Fibroblast of lung (primary cell): ENCODE measurements at places on chromosomes 12 and 14.

GRCh38 chr14:22231018-22231417, 358.0 kb downstream of the DAD1 start:
- DNase-seq = no peak

DNA sequence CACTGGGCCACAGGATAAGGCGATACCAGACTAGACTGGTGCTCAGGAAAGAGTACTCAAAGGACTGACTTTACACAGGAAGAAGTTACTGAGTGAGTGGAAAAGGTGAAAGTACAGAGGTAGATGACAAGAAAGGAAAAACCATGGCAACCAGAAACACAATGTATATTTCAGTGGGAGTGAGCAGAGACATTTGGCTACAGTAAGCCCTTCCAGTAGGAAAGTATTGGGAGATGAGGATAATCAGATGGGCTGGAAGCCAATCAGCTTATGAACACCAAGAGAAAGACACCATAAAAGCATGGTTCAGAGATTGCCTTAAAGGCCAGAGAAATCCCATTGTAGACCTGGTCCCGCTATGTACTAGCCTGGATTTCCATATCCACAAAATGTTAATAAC, 51.6 kb downstream of the TMTC1 start:
- peak; percentile 44 for DNase-seq

DNA sequence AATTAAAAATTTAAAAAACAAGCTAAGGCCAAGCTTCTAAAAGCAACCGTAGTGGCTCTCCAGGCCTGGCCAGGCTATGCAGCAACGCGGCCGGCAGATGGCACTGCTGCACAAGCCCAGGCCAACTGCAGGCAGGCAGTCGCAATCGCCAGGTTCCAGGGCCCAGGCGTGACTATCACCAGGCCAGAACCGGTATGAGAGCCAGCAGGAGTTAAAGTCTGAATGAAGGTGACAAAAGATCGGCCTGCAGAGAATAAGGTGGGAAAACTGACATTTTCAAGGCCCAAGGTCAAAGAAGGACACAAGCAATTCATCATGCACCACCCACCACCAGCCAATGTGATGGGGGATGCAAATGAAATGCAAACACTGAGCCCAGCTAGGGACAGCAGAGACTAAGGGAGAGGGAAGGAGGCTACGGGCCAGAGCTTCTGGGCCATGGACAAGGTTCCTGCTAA, 43.6 kb upstream of the ANO2 start:
- peak; percentile 57 for DNase-seq

DNA sequence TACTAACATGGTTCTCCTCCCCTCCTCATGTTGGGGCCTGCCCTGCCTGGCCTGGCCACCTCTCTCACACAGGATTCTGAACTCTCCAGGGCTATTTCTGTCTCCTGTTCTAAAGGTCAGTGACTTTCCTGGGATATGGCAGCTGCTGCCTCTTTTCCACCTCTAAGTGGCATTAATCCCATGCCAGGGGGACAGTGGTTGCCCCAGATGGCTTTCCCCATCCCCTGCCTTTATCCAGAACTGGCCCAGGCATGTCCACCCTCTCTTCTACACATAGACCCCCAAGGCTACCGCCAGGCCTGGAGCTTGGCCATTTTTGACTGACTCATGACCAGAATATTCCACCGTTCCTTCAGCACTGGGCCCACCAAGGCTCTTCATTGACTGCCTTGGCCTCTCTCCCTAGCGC, 90.4 kb downstream of the IRF2BPL start:
- peak; percentile 75 for DNase-seq

GRCh38 chr14:104981699-104982541, 3.7 kb upstream of the CLBA1 start:
- DNase-seq = no peak

DNA sequence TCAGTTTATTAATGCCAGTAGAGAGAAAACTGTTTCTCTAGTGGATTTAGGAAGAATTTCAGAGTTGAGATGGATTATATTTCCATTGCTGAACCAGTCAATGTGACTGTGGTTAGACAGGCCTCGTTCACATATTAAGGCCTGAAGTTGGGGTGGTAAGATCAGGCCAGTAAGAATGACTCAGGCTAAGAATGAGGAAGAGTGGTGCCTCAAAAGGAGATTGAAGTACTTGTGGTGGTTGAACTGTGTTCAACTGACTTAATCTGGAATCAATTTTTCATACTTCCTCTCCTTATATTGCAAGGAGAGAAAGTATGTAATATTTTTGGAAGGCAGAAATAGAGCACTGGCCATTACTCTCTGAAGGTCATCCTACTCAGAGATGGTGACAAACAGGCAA, 37.8 kb upstream of the ATF7IP start:
- DNase-seq = peak; percentile 80

- DNase-seq = peak; percentile 57
These were observed 27.3 kb upstream of the OSBPL8 start for GRCh38 chr12:76586764-76587395.

DNA sequence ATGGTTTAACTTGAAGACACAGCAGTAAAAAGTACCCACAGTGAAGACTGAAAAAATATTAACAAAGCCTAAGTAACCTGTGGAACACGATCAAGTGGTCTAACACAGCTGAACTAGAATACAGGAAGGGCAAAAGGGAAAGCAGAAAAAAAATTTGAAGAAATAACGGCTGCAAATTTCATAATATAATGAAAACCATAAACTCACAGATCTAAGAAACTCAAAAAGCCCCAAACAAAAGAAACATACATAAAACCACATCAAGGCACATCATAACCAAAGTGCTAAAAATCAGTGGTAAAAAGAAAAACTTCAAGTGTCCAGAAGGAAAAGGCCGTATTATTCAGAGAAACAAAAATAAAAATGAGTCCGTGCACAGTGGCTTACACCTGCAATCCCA, 30.9 kb downstream of the SPPL3 start:
- no peak for DNase-seq

- no peak for DNase-seq
These were observed 150.9 kb upstream of the GRIP1 start for GRCh38 chr12:66829660-66830325.

DNA sequence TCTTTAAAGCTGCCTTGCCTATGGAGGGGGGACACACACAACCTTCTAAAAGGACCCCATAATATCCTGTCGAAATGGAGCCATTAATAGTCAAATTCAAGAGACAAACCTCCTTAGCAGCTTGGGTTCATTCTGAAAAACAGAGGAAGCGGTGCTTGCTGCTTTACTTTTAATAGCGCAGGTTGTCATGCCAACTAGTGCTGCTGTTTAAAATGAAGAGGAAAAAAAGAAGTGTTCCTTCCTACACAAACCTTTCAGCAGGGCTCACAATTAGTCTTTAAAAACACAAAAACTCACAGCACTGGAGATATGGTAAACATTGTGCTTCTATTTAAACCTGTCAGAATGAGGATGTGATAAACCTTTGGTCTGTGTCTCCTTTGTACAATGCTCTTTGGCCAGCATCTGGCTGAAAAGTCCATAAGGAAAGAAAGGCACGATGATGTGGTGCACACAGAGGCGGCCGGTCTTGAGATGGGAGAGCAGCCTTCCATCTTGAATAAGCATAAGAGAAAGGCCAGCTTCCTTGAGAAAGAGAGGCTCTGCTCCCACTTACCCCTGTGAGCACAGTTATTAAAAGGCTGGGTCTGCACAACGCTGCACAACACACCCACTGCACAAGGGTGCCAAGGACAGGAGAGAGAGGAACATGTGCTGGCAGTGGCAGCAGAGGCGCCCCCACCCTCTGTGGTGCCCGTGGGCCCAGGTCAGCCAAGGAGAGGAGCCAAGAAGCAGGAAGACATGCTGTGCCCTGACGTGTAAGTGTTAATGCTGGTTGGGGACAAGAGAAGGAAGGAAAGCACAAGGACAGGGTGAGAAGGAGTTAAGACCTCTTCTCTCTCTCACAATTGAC, 144.6 kb downstream of the TTC7B start:
- DNase-seq = no peak

GRCh38 chr12:44317651-44318126, 481.8 kb downstream of the TMEM117 start:
- peak; percentile 41 for DNase-seq

GRCh38 chr12:14577344-14577743, 9.7 kb upstream of the PLBD1 start:
- peak; percentile 66 for DNase-seq

- DNase-seq = peak; percentile 35
These were observed 24.8 kb upstream of the AKAP5 start for GRCh38 chr14:64440494-64440893.

DNA sequence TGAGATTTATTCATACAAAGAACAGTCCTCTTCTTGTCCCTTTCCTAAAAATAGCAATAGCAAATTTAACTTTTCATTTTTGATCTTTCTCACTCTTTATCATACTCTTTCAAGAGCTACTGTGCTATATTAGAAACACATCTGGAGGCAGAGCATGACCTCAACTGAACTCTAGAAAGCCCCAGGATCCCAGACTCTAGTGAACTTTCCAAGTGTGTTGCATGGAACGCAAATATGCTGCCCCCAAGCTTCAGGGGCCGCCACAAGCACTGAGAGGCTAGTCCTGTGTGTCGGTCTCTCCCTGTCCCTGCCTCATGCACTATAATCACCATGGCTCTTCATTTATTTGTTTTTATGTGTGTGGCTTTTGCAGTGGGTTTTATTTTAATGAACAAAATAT, 38.7 kb upstream of the ZNF641 start:
- DNase-seq = no peak
